ENCODE measurements at places on chromosomes 16 and 17.

DNA sequence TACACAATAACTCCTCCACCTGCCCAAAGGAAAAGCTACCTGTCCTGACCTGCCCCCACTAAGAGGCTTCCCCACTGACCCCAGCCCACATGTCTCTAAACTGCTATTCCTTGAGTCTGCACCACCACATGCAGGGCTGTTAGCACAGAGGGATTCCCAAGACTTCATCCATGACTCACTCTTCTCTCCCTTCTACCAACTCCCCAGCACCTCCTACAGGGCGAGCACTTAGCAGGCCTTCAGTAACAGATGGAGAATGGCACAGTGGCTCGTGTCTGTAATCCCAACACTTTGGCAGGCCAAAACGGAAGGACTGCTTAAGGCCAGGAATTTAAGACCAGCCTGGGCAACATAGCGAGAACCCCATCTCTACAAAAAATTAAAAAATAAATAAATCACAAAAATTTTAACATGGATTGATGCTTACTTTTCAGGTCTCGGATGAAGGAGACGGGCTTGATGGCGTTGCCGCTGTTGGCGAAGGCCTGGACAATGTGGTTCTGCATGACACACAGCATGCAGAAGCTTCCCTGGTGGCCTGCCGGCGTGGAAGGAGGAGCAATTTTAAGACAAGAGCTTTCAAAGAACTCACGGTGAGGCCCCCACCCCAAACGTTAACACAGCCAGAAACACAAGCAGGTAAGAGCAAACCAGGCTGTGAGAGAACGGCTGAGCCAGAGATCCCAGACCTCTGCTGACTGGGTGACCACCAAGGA, 12.0 kb downstream of the USP36 start:
- DNase-seq = no peak

- DNase-seq = no peak
These were observed 105.4 kb downstream of the FTO start for GRCh38 chr16:53809088-53809932.

DNA sequence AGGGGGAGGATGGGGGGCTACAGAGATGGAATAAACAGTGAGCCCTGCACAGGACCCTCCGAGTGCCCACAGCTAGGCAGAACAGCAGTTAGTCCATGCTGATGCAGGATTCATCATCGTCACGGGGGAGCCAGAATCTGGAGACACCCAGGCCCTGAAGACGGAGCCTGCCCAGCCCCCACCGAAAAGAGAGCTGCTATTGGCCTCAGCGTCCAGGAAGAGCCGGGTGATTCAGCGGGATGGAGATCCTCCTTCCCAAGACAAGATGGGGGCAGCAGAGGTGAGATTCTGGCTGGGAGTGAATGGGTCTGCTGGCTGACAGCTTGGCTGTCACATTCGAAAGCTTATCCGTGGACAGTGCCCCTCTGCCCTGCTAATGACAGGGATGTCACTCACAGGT, 133.6 kb upstream of the CRHR1 start:
- no peak for DNase-seq

DNA sequence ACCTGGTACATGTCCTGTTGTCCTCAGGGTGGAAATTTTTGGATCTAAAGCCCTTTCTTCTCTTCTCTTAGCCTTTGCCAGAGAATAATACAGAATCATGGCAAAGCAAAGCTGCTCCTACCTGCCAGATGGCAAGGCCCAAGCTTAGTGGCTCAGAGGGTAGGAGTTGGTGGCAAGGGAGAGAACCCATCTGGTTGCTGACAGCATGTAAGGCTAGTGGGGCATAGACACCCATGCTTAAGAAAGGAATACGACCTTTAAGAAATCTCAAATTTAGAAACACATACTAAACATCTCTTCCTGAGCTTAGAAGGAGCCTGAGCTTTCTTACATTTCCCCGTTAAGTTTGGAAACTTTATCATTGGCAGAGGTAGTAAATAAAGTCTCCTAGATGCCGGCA, 395.0 kb upstream of the SOX9 start:
- no peak for DNase-seq

DNA sequence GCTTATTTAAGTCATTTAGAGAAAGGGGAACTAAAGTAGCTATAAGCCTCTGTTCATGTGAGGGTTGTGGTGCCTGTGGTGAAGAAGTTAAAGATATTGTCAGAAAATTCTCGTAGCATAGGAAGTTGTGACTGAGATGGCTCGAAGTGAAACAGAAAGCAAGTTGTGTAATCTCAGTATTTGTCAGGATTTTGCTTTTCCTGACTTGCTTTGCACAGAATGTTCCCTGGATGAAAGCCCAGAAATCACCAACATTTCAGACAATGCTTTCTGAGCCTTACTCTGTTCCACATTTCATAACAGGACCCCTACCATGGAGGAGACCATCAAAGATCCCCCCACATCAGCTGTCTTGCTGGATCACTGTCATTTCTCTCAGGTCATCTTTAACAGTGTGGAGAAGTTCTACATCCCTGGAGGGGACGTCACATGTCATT, 10.6 kb downstream of the CALCOCO2 start:
- no peak for DNase-seq

Data from NCI-H187 (cell line).